ENCODE measurements at places on chromosomes 3 and 15.

DNA sequence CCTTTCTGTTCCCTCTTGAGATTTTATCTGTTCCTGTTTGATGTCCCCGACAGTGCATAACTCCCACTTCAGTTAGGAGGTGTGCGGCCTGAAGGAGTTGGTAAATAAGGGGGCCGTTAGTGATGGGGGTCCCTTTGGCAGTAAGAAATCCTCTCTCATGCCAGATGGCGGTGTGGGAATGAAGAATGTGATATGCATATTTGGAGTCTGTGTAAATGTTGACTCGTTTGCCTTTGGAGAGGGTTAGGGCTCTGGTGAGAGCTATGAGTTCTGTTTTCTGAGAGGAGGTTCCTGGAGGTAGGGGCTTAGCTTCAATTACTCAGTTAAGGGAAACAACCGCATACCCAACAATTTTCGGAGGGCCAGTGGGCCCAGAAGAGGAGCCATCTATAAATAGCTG lies 38.8 kb upstream of the RNF7 start:
- no peak for DNase-seq

DNA sequence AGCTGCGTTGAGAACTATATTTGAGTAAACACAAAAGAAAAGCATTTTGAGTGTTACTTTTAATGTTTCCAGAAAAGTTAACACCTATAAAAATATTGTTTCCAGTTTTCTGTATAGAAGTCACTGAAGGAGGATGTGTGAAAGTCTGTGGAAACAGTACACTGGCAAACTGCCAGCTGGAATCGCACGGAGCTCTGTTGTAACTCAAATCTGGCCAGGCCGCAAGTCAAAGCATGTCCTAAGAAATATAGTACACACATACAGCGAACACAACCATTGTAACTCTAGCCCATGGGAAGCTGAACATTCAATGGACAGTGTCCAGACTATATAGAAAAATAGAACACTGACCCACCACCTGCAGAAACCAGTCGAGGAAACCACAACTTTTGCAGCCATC lies 657.2 kb downstream of the FHIT start:
- no peak for DNase-seq

GRCh38 chr3:59914251-59914650 lies 864.4 kb upstream of the CFAP20DC start:
- no peak for DNase-seq

- no peak for DNase-seq
Observed at GRCh38 chr15:59976480-59977271, 27.4 kb upstream of the FOXB1 start.

GRCh38 chr15:65993236-65993635 lies 123.9 kb downstream of the RAB11A start:
- DNase-seq = no peak

- DNase-seq = no peak
Observed at GRCh38 chr3:62567097-62568021, 194.0 kb upstream of the FEZF2 start.

DNA sequence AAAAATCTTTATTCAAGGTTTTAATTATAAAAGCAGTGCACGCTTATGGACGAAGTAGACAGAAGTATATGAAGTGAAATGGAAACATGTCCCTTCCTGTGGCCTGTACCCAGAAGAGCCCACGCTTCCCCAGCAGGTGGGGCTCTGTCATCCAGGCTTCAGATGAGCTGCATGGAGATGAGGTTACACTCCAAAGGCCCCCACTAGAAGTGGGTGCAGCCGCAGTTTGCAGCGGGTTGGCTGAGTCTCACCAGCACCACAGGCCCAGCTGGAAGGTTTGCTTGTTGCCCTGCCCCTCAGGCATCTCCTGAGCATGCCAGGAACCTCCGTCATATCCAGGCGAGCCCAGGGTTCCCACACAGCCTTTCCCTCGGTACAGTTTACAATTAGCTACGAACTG lies 33.1 kb downstream of the PRR20G start:
- DNase-seq = no peak

DNA sequence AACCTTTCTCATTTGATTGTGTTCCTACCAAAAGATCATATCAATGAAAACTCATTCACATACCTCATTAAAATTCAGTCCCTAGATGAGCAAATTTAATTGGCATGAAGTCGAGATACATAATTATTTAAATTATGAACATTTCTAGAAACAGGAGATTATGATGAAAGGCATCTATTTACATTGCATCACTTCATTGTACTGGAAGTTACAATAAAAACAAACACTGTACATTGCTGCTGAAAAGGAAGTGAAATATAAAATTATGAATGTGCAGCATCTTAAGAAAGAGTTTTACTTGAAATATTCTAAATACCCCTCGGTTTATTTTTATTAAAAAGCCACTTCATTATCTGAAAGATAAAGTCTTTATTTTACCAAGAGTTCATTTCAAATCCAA lies 163.4 kb upstream of the ZNF385D start:
- DNase-seq = no peak

GRCh38 chr3:121698901-121699300 lies 38.2 kb upstream of the HCLS1 start:
- no peak for DNase-seq

DNA sequence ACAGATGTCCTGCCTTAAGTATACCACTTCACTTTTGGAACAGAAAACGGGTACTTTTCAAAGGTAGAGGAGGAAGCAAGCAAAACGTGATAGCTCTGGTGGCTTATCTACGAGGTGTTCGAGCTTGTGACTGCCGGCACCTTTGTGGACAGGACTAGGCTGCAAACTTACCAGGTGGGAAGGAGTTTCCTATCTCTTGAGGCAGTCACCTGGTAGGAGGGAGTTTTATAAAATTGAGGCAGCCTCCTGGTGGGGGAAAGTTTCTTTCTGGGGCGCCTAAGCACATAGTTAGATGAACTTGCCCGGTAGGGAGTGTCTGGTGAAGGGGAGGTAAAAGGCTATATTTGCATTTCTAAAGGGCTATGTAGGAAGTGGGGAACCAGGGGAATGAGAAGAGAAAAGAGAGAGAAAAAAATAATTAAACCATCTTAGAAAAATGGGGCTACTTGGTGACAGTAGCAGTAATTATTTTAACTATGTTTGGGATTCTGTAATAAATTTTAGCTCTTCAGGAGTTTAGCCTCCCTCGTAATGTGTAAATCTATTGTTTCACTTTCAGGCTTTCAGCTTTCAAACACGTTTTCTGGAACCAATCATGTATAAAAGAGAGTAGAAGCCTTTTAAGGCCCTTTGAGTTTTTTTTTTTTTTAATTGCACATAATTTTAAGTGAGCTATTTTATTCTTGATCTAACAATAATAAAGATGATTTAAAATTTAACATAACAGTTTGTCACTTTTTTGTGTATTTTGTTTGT lies 131.0 kb downstream of the IL5RA start:
- DNase-seq = no peak

DNA sequence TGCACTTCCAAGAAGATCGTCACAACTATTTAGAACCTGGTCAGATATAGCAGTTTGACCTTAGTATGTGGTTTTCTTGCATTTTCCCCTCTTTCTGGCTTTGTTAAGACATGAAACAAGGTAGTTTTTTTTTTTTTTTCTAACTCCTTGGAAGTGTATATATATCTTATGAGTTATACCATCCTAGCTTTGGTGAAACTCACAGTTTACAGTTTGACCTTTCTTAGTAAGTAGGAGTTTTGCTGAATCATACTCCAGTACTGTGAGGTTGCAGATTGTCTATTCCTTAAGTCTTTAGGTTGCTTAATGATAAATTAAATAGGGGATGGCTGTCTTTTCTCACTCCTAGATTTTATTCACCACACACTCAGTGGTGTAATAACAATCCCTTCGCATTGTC lies 325.0 kb downstream of the RBMS3 start:
- DNase-seq = no peak

GRCh38 chr15:69104050-69104750 lies 56.2 kb upstream of the GLCE start:
- DNase-seq = no peak

- DNase-seq = no peak
Observed at GRCh38 chr15:66231394-66232266, 21.9 kb downstream of the MEGF11 start.

- DNase-seq = no peak
Observed at GRCh38 chr15:91224755-91225380, 124.8 kb downstream of the SV2B start.

GRCh38 chr3:59388555-59389270 lies 338.9 kb upstream of the CFAP20DC start:
- DNase-seq = no peak

- no peak for DNase-seq
Observed at GRCh38 chr3:28151608-28152228, 89.7 kb upstream of the CMC1 start.

DNA sequence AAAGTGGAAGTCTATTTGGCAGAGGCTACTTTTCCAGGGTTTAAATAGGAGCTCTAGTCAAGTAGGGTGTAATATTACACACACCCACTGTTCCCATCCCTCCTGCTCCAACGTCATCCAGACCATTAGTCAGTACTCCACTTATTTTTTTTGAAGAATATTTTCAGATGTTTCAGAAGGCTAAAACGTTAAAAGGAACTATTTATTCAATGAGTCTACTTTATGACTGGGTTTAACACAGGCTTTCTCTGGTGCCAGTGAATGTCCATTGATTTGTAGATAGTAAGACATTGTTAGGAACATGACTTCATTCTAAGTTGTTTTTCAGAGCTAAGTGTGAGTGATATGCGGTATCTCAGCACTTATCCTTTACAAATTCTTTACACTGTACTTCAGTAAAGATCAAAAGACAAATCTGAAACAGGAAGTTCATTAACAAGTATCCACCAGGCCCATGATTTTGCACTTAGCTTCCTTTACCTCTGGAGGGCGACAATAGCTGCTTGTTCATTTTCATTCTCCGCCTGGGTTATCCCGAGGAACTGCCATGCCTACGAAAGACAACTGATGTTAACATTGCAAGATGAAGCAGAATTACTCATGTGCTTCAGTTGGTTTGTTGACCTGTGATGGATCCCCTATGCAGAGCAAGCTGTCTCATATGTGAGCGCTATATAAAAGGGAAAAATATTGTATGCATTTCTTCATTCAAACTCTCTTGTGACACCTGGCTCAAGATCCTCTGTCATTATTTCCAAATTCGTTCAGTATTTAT lies 158.7 kb downstream of the USP13 start:
- no peak for DNase-seq

GRCh38 chr3:16286161-16286560 lies 21.1 kb downstream of the OXNAD1 start:
- peak; percentile 34 for DNase-seq

GRCh38 chr3:189270248-189270832 lies 98.6 kb downstream of the TPRG1 start:
- DNase-seq = peak; percentile 14

- no peak for DNase-seq
Observed at GRCh38 chr3:36403661-36404060, 23.4 kb downstream of the STAC start.

DNA sequence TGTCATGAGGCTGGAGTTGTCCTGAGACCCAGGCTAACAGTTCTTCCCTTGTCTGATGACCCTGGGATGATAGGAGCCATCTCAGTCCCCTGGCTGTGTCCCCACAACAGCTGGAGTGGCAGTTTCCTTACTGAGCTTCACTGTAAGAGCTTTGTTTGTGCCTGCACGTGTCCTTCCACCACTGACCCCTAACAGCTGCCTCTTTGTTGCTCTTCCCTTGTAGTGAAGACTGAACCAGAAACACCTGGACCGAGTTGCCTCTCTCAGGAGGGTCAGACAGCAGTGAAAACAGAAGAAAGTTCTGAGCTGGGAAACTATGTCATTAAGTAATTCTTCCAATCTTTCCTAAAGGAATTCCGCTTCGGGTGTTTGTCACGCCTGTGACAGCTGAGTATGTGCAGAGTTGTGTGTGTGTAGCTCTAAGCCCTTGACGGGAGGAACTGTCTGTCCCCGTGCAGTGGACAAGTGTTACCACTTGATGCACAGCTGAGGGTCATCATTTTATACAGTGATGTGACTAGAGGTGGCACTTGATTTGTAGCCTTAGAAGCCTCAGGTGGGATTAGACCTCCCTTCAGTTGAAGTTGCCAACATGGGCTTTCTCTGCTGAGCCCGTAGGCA lies 25.0 kb downstream of the MAP6D1 start:
- no peak for DNase-seq

DNA sequence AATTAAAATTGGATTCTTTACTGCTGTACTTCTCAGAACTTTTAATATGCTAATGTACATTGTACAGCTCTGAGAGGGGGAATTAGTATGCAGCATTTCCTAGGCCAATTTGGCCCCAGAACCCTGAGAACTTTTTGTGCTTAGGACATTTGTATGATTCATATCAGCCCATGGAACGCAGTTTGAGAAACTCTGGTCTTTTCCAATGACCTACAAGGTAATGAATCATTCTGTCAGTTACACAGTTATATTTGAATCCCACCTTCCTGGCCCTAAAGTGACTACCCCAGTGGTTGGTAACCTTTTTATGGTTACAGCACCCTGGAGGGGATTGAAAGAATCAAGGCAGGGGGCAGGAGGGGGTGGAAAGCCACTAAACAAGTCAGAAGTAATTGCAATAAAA lies 25.6 kb upstream of the KBTBD12 start:
- no peak for DNase-seq

Data from stimulated activated CD4-positive, alpha-beta T cell treated with anti-CD3 and anti-CD28 coated beads, Interleukin-15, amount 100 ng/mL, for 1 hour (primary cell).